ENCODE measurements at places on chromosomes 1 and 21.
A peak's percentile ranks its signal among the peaks of the same experiment; 100 is the strongest.

DNA sequence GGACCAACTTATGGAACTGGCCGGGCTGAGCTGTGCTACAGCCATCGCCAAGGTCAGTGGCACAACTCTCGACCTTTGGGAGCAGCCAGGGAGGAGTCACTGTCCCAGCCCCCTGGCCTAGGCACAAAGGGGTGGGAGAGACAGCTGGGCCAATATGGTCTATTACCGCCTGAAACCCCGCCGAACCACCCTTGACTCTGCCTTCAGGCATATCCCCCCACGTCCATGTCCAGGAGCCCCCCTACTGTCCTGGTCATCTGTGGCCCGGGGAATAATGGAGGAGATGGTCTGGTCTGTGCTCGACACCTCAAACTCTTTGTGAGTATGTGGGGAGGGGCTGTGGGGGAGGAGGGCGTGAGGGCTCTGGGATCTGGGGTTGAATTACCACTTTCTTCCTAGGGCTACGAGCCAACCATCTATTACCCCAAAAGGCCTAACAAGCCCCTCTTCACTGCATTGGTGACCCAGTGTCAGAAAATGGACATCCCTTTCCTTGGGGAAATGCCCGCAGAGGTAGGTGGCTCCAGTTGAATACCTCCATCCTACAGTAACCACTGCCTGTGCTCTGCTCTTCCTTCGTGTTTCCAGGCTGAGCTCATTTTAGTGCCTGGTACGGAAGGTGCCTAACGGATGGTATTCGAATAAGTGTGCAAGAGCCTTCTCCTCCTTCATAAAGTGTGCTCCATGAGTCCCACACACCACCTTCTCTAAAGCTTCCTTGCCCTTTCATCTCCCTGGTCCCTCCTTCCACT lies 758 bp downstream of the NAXE start:
- DNase-seq = no peak

DNA sequence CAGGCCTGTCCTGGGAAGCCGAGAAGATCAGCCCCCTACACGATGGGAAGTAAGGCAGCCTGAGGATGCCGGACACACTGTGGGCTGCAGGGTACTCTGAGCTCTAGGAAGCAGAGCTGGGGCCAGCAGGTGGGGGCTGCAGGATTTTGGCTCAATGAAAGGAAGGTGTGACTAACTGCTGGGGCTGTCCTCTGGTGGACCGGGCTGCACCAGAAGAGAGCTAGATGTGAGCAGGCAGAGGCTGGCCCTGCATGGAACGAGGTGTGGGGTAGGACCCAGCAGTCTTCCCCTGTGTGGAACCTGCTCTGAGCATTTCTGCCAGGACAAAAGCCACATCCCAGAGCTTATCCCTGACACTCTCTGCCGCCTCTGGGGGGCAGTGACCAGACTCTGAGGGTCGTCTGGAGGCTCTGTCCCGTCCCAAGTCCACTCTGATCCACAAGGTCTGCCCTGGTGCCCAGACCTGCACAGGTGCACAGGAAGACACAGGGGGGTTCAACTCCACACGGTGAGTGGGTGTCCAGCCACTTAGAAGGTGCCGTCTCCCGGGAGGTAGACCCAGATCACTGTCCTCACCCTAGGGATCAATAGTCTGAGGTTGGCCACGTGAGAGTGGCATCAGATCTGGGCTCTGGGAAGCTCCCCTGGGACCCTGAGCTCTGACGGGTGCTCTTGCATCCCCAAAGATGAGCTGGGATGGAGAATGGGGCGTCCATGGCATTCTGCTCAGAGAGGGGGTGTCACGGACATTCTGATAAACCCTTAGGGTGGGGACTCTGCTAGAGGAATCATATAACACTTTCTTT lies 187.6 kb upstream of the VAMP3 start:
- DNase-seq = no peak

DNA sequence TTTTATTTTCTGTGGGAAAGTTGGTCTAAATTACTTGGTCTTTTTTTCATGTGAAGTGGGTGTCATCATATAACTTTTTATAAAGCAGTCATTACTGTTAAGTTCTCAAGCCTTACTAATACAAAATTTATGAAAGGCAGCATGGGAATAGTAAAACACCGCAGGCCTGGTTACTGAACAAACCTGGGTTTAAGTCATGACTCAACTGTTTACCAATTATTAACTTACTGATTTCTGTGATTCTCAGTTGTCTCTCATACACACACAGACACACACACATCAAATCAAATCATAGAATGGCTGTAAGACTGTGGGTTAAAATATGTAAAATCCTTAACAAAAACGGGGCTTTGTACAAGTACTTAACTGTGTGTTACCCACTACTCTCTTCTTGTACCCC lies 14.6 kb downstream of the MAEL start:
- no peak for DNase-seq

- no peak for DNase-seq
Observed at GRCh38 chr1:98045211-98045766, 124.5 kb upstream of the DPYD start.

DNA sequence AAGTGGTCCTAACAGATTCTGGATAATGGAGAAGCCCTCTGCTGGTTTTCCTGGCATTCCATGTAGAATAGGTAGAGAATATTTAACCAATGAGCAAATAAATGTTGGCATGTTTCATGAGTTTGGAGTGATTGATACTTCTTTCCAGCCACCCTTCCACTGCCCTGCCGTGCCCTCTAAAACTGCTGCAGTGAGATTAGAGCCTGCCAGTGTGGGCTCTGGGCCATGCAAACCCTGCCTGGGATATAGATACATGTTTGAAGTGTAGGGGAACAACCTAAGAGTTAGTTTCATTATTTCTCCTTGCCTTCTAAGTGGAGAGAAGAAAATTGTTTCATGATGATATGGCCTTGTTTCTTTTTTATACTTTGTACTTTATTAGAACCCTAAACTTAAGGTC lies 10.4 kb downstream of the UBE2Q1 start:
- no peak for DNase-seq

GRCh38 chr1:47757226-47757975 lies 239.8 kb downstream of the TRABD2B start:
- no peak for DNase-seq

DNA sequence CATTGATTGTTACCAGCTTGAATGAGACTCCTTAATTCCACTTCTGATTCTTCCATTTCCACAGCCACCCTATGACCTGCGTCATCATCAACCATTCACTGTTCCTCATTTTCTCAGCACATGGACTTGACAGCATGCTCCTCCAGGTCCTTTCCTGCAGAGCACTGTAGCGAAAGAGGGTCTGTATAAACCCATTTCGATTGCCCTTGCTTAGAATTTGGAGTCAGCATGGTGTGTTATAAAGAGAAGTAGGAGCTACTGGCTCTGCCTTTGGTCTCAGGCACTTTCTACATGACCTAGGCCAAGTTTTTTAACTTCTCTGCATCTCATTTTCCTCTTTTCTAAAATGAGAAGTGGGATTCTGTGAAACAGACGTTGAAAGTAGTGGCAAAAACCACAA lies 133.8 kb downstream of the AK5 start:
- no peak for DNase-seq

DNA sequence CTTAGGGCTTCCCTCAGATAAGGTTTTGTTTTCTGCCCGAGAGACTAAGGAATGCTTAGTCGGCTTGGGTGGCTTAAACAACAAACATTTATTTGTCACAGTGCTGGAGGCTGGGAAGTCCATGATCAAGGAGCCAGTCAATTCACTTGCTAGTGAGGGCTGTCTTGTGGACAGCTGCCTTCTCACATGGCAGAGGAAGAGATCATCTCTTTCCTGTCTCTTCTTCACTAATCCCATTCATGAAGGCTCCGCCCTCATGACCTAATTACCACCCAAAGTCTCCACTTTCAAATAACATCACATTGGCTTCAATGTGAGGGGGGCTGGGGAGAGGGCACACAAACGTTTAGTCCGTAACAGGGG lies 50.5 kb upstream of the IL12RB2 start:
- no peak for DNase-seq

DNA sequence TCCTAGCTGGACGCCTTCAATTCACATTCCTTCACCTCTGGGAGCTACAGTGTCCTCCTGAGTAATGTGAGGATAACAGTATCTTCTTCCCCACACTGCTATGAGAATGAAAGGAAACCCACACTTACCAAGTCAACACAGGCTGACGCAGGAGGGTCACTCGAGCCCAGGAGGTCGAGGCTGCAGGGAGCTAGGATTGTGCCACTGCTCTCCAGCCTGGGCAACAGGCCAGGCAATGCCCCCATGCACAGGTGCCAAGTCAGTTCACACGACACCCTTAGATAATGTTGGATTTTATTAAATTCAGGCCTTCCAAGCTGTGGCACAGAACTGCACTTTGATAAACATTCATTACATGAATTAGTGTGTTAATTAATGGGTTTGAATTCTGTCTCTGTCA lies 31.9 kb downstream of the MATN1 start:
- no peak for DNase-seq

- DNase-seq = no peak
Observed at GRCh38 chr1:247681288-247681897, 1.9 kb upstream of the OR13G1 start.

DNA sequence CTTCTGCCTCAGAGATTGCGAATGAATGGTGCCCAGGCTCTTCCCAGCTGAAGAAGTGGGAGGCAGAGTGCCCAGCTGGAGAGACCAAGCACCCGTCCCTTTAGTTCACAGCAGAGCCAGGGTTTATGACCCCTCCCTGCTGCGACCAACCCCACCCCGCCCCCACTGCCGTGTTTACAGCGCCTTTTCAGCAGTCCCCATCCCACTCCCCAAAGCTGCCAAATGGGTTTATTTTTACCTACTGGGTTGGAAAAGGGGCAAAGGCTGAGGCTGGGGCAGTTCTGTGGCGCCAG lies 23.6 kb downstream of the DYRK3 start:
- DNase-seq = no peak

- no peak for DNase-seq
Observed at GRCh38 chr1:155188268-155188667, 14.6 kb downstream of the TRIM46 start.

DNA sequence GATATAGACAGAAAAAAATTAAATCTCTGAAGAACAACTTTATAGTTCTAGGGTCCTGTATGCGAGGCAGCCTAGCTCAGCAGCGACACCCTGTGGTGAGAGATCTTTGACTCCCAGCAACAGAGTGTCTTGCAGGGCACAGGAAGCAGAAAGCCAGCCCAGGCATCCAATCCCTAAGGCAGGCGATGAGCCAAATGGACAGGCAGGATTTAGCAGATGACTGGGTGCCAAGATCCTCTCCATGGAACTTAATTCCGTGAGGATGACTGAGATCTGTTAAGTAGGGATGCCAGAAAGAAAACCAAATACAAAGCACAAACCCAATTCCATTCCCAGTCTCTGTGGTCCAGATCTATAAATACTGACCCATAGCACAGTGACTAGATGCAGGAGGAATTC lies 38.8 kb downstream of the HLCS start:
- DNase-seq = peak; percentile 54

Data from NCI-H187 (cell line).